HepG2 (cell line): ENCODE measurements at places on chromosomes 3 and 15. TPM values are rescaled to one million over a fixed set of nuclear protein-coding genes. Genes with fewer than 3 reads are reported as not detected.

The TGM5 gene
- 0.18 and 0.22 TPM in 2 replicates for total RNA-seq

The PROS1 gene
- 45.6 and 76.8 TPM in 2 replicates for total RNA-seq

The GPR62 gene
- not detected in 2 replicates for total RNA-seq

The PAK6 gene
- 0.07 TPM in 1 of 2 replicates, not detected in the other for total RNA-seq

The LHFPL4 gene
- 0.02 TPM in 1 of 2 replicates, not detected in the other for total RNA-seq
